Stimulated activated CD8-positive, alpha-beta memory T cell treated with anti-CD3 and anti-CD28 coated beads, Interleukin-7, amount 100 ng/mL, for 1 hour (primary cell): ENCODE measurements at places on chromosomes 7 and 10.

- DNase-seq, result no peak
Observed at GRCh38 chr10:124032971-124033886, 60.2 kb downstream of the CHST15 start.

DNA sequence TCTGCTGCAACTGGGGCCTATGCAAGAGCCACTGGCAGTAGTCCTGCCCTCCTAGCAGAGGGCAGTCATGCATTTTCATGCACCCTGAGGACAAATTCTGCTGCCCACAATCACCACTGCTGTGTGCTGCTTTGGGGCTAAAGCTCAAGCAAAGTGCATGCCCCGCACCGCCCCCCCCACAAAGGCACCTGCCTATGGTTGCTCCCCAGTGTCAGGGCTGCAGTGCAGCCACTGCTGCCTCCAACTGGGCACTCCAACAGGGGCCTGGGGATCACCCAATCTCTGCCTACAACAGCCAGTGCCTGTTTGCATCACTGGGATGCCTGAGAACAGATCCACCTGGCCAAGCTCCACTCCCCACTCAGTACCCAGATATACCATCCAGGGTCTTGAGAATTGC is 417.0 kb downstream of the HTR7 start:
- DNase-seq, result no peak

- DNase-seq, result no peak
Observed at GRCh38 chr10:132746801-132747625, 38.9 kb downstream of the NKX6-2 start.

- no peak for DNase-seq
Observed at GRCh38 chr10:108421266-108421665, 1256.8 kb upstream of the SORCS1 start.

DNA sequence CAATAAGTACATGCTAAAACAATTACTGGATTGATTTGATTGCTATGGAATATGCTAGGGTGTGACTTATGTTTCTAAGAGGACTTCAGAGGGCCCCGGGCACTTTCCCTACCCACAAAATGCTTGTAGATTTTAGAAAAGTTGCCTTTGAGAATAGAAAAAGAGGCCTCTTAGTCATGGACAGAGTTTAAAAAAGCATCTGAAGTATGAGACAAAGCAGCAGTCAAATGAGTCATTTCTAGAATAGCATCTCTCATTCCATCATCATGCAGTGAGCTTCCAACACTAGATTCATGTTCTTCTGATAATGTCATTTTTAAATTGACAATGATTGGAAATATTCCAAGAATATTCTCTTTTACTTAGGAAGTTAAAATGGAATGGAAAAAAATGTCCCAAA is 675.1 kb upstream of the PCDH15 start:
- DNase-seq, result no peak

DNA sequence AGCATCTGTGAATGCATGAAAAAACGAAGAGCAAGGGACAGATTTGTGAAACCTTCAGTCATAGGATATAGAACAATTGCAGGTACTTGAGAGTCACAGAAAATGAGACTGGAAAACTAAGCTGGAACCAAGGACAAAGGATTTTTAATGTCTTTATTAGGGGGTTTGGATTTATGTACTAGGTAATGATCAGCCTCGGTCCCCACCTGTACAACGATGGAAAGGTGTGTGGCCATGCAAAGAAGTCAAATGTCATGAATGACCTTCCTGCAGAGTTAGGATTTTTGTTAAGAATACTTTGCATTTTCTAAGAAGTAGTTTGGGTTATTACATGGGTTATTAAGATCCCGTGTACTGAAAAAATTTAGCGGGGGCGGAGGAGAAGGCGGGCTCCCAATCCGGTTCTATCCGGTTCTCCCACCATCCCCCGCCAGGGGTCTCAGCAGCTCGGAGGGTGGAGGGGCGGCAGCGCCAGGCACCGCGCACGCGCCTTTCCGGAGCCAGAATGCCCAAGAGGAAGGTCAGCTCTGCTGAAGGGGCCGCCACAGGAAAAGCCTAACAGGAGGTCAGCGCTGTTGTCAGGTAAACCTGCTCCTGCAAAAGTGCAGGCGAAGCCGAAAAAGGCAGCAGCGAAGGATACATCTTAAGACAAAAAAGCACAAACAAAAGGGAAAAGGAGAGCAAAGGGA is 327.5 kb upstream of the PLXDC2 start:
- DNase-seq, result no peak

- no peak for DNase-seq
Observed at GRCh38 chr10:89470628-89471027, 56.3 kb downstream of the IFIT5 start.

DNA sequence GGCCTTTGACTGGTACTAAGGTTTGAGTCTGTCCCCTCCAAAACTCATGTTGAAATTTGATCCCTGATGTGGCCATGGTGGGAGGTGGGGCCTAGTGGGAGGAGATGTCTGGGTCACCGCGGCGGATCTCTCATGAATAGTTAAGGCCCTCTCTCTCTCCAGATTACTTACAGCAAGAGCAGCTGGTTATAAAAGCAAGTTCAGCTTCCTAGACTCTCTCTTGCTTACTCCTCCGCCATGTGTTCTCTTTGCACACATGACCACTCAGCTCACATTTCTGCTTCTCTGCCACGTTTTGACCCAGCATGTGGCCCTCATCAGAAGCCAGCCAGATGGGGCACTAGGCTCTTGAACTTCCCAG is 29.9 kb upstream of the ZMIZ1 start:
- no peak for DNase-seq

GRCh38 chr7:53397911-53398310 is 362.5 kb downstream of the POM121L12 start:
- DNase-seq, result no peak

- DNase-seq, result no peak
Observed at GRCh38 chr7:143002898-143003297, 24.0 kb downstream of the OR9A2 start.

DNA sequence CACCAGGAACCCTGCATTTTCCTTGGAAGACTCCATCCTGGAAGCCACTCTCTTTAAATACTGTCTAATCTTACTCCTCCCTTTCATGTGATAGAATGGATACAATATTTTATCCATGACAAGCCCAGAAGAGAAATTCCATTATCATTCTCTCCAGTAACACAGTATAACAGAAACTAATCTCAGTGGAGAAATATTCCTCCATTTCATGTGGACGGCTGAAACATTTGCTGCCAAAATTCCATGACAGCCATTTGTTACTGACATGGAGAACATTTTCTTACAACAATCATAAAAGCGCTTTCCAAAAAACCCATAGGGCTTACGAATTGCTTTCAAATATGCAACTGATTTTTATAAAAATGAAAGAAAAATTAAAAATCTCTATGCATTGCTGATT is 392.8 kb upstream of the KLF6 start:
- no peak for DNase-seq

- DNase-seq, result peak; percentile 19
Observed at GRCh38 chr7:14691597-14692203, 210.9 kb downstream of the DGKB start.

DNA sequence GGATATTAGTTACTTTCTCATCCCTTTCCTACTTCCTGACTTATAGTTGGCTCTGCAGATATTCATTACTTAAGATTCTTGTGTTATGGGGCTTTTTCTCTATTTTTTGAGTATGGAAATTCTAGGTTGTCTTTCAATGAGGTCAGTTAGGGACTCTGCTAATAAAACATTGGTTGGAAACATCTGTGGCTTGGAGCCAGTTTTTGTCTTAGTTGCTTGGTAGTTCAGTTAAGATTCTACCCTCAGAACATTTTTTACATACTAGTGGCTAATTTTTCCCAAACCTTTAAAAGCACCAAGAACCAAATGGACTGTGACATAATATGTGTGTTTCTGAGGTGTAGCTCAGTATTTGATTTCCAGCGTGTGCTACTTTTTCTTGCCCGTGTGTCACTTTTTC is 305.6 kb upstream of the FZD1 start:
- DNase-seq, result no peak

GRCh38 chr7:119320316-119320715 is 952.7 kb upstream of the KCND2 start:
- DNase-seq, result no peak

DNA sequence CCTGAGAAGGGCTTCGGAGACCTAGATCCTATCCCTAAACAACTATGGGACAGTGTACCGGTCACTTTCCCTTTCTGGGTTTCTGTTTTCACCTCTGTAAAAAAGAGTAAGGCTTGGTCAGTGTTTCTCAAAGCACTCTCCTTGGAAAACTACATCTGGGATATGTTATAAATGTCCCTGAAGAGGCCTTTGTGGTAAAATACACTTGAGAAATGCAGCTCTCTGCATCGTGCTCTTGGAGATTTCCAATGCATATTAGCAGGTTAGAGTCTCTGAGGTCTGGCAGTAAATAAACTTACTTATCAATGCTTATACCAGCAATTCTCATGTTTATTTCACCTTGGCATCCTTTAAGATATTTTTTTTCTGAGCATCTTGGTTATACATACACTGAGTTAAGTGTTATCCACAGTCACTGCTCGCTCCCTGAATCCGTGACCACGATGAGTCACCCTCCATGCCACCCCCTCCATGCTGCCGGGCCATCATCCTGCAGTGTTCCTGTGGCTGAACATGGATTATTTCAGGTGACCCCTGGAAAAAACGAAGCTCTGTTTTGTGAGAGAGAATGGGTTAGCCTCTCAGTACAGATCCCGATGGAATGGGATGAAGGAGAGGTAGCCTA is 3.3 kb upstream of the TBXAS1 start:
- no peak for DNase-seq

GRCh38 chr7:124155432-124156022 is 122.7 kb upstream of the TMEM229A start:
- no peak for DNase-seq

- no peak for DNase-seq
Observed at GRCh38 chr7:18694911-18695310, 199.4 kb downstream of the HDAC9 start.

GRCh38 chr10:50224330-50224952 is 26.9 kb downstream of the ASAH2 start:
- DNase-seq, result no peak

DNA sequence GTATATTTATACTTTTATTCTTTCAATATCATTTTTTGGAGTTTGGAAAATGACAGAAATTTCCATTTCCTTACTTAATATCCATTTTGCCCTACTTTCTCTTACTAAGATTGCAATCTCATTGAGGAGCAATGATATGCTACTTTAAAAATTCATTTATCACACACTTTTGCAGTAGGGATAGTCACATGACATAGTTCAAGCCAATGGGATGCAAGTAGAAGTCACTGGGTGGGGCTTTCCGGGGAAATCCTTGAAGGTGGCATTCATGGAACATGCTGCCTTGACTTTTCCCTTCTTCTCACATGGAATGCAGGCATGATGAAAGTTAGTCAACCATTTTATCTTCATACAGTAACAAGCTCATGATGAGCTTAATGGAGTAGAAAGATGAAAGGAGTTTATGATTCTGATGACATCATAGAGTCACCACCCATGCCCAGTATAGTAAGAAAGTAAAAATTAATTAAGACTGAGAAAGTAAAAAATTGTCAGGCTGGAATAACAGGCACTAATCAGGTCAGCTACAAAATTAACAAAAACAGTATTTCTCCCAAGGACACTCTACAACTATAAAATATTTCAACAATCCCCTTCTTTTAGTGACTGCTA is 33.4 kb downstream of the IQUB start:
- DNase-seq, result no peak

DNA sequence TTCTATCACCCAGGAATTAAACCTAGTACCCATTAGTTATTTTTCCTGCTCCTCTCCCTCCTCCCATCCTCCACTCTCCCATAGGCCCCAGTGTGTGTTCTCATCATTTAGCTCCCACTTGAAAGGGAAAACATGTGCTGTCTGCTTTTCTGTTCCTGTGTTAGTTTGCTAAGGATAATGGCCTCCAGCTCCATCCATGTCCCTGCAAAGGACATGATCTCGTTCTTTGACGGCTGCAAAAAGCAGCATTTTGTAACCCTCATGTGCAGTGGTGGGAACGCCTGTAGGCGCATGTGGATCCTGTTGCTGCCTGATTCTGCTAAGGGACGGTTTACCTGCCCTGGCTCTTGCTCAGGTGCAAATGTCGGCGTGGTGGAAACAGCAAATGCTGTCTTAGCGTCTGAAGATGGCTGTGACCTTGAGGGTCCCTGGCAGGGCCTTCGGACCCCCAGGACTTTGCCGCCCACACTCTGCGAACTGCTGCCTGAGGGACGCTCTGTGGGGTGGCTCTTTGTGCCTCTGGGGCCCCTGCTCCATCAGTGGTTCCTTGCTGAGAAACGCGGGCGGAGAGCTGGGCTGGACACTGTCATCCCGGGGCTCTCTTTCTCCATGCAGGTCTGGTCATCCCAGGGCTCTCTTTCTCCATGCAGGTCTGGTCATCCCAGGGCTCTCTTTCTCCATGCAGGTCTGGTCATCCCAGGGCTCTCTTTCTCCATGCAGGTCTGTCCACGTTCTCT is 5.6 kb upstream of the MTG1 start:
- no peak for DNase-seq

DNA sequence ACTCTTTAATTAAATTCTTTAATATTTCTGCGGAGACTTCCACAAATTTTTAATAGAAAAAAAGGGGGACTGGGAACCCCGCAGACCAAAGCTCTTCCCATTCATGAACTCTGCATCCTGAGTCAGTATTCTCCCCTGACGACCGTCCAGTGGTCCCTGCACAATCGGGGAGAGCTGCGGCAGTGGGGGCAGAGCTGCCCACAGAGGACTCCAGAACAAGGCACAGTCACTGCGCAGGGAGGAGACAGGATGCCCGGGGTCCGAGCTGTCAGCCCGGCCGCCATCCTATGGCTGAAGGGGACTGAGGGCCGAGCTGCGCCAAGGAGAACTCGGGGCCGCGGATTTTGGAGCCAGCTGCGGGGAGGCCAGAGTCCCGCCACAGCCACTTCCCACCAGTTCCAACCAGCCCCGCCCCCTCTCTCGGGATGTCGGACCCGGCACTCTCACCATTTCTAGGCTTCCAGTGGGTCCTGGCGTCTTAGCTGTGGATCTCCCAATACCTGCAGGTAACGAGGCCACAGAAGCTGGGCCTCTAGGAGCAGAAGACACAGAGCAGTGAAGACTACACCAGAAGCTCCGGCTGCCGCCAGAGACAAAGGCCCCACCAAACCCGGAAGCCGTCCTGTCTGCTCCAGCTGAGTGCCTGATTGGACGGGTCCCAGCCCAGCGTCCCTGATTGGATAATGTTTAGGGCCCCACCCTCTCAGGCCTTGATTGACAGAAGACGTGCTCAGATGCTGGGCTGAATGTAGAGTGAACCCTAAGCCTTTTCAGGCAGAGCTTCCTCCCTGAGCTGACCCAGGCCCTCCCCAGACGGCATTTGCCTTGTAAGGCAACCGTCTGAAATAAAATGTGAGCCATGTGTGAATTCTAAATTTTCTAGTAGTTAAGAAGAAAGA is at the start of gene ERV3-1:
Gene ERV3-1, minus strand, starts transcription at position 594 of the 899 bp plus-strand sequence. CDS start 13,661 bp downstream, outside the sequence.
- DNase-seq, result peak; percentile 84

GRCh38 chr10:13376297-13376696 is 28.2 kb upstream of the SEPHS1 start:
- no peak for DNase-seq
